ENCODE measurements at places on chromosomes 11 and 22. TPM values are rescaled to one million over a fixed set of nuclear protein-coding genes. Genes with fewer than 3 reads are reported as not detected.

The RFPL1 gene
- not detected for total RNA-seq

The POTEH gene
- not detected for total RNA-seq

The HMOX1 gene
- 71.6 TPM for total RNA-seq

The LSP1 gene
- total RNA-seq = not detected

The OR6Q1 gene
- total RNA-seq = not detected

The OR4A15 gene
- not detected for total RNA-seq

The PDE3B gene
- not detected for total RNA-seq

The AKIP1 gene
- 49.6 TPM for total RNA-seq

GRCh38 chr11:70036971-70037882 lies 40.9 kb upstream of the ANO1 start:
- no peak overlapping the region for H3K27ac ChIP-seq
- peaks cover 13% of the 10 kb centered on the region for H3K27me3 ChIP-seq
- H3K36me3 ChIP-seq = no peaks in the 10 kb centered on the region
- no peaks in the 10 kb centered on the region for H3K4me1 ChIP-seq
- no peak for DNase-seq

- H3K27ac ChIP-seq = no peak overlapping the region
- DNase-seq = no peak
- H3K4me1 ChIP-seq = peaks cover 15% of the 10 kb centered on the region
These were observed 89.5 kb downstream of the BMAL1 start for GRCh38 chr11:13367115-13367514.

DNA sequence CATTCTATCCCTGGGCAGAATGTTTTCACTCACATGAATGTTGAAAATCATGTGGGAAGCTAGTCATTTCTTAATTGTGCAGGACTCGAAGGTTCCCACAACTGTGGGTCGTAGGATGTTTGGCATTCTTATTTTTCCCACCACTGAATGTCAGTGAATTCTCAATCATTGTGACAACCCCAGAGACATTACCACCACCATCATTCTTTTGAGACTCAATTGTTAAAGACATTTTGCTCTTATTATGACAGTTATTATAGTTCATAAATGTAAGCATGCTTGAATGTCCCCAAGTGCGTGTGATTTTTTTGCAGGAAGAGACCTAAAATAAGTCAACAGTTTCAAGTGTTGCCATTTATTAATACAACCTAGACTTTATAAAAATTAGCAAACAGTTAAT lies 19.0 kb downstream of the PACS1 start:
- H3K27ac ChIP-seq = no peak overlapping the region
- DNase-seq = no peak
- H3K4me1 ChIP-seq = peaks cover 17% of the 10 kb centered on the region
- no peak overlapping the region for H3K4me3 ChIP-seq

DNA sequence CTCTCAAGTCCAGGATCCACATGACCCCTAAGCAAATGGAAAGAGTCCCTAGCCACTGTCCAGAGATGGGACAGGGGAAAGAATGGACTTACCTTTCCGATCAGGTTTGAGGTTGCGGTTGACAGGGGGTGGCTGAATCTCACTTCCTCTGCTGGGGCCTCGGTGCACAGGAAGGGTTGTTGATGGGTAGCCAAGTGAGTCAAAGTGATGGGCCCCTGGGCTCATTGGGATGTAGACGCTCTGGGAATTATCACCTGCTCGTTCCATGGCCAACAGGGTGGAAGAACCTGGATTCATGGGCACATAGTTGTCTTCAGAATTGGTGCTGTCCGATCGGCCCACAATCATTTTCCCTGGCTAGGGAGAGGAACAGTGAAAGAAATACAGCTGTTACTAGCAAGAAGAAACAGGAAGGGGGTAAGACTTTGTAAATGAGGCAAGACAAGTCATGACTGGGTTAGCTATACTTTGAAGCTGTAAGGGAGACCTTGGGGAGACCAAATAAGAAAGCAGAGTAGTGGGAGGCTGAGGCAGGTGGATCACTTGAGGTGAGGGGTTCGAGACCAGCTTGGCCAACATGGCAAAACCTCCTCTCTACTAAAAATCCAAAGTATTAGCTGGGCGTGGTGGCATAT lies 34.7 kb downstream of the USP35 start:
- H3K27me3 ChIP-seq = no peaks in the 10 kb centered on the region
- H3K36me3 ChIP-seq = no peaks in the 10 kb centered on the region
- DNase-seq = no peak
- no peaks in the 10 kb centered on the region for H3K4me1 ChIP-seq
- H3K4me3 ChIP-seq = no peak overlapping the region
- H3K27ac ChIP-seq = no peak overlapping the region

GRCh38 chr11:126284829-126285228 lies 1.9 kb downstream of the TIRAP start:
- no peaks in the 10 kb centered on the region for H3K36me3 ChIP-seq
- no peak overlapping the region for H3K27ac ChIP-seq
- peaks cover 14% of the 10 kb centered on the region for H3K4me1 ChIP-seq
- no peak overlapping the region for H3K4me3 ChIP-seq

DNA sequence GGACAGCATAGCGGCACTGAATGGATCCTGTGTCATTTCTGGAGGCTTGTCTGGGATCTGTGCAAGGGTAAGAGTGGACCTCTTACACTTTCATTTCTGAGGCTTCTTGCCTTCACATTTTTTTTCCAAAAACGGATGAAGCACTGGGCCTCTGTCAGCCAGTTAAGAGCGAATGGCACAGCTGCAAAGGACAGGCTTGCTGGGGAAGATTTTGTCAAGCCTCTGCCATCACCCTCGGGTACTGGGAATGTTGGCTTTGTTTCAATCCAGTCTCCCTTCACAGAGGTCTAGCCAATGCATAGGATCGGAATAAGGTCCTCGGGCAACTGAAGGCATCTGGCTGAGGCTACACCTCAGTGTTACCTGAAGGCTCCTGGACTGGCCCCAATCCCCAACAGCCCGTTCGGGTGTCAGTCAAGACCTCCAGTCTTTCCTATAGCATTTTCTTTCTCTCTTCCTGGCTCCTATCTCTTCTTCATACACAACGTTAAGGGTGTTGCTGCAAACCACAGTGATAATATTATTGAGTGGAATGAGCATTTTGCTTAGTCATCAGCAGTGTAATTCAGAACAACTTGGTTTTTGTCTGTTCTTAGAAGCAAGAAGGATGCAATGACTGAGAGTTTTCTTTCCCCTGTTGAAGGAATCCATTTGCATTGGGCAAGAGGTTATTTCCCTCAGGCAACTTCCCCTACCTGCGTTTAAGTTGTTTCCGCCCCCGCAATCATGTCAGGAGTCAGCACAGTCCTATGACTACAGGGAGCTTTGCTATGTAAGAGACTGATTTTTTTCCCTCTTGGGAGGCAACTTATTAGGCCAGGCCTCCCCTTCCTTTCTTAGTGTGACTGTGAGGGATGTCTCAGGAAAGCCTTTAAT lies 22.8 kb downstream of the NPAT start:
- peak overlapping the region; percentile 61 for H3K27ac ChIP-seq
- H3K27me3 ChIP-seq = no peaks in the 10 kb centered on the region
- peaks cover 22% of the 10 kb centered on the region for H3K36me3 ChIP-seq
- no peak overlapping the region for H3K4me3 ChIP-seq
- peak; percentile 66 for DNase-seq

DNA sequence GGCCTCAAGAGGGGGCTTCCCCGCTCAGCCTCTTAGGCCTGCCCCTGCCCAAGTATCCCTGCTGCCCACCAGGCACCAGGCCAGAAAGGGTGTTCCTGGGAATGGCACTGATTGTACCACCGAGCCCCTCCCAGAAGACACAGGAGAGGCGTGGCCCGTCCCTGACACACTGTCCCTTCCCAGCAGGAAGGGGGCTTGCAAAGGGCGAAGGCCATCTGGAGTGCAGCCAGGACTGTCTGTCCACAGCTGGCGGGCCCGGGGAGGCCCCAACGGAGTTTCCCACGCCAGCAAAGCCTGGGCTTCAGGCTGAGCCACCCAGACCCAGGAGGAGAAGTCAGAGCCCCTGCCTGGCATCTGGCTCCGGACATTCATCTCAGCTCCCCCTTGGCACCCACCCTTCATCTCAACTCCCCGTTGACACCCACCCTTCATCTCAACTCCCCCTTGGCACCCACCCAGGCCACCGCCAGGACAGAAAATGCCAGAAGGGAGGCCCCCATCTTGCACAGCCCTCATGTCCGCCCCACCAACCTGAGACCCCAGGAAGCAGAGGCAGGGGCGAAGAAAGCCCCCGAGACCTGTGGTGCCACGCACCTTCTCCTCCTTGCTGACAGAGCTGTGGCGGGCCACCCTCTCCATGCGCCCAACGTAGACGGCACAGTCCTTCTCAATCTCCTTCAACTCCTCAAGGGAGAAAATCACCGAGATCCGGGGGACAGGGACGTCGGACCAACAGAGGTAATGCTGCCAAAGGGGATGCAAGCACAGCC lies 19.4 kb downstream of the TUBGCP6 start:
- no peak overlapping the region for H3K4me3 ChIP-seq
- no peaks in the 10 kb centered on the region for H3K27me3 ChIP-seq
- no peak overlapping the region for H3K27ac ChIP-seq
- no peaks in the 10 kb centered on the region for H3K4me1 ChIP-seq
- H3K36me3 ChIP-seq = no peaks in the 10 kb centered on the region

- no peaks in the 10 kb centered on the region for H3K36me3 ChIP-seq
- peak; percentile 95 for DNase-seq
- H3K27ac ChIP-seq = peak overlapping the region; percentile 100
- no peaks in the 10 kb centered on the region for H3K27me3 ChIP-seq
- H3K4me3 ChIP-seq = peak overlapping the region; percentile 61
These were observed 90.4 kb upstream of the PARVA start for GRCh38 chr11:12287009-12287373.

DNA sequence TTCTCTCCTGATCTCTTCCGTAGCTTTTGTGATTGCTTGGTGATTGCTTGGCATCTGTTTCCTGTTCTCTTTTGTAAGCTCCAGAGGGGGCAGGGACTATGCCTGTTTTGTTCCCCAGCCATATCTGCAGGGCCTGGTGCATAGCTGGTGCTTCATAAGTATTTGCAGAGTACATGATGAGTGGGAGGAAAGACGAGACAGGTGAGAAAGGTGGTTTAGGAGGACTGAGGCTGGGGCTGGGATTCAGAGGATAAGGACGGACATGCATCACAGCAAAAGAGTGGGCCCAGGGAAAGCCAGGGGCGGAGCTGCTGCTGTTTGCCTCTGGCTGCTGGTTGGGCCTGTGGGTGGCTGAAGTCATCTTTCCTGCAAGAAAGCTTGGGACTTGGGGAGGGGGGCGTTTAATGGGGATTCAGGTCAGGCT lies 62.4 kb downstream of the DSCAML1 start:
- no peak overlapping the region for H3K4me3 ChIP-seq
- no peak for DNase-seq
- H3K36me3 ChIP-seq = no peaks in the 10 kb centered on the region

GRCh38 chr22:35892192-35892591 lies 136.4 kb downstream of the RBFOX2 start:
- peak overlapping the region; percentile 59 for H3K27ac ChIP-seq
- peak; percentile 90 for DNase-seq
- peak overlapping the region; percentile 9 for H3K4me3 ChIP-seq
- no peaks in the 10 kb centered on the region for H3K36me3 ChIP-seq

DNA sequence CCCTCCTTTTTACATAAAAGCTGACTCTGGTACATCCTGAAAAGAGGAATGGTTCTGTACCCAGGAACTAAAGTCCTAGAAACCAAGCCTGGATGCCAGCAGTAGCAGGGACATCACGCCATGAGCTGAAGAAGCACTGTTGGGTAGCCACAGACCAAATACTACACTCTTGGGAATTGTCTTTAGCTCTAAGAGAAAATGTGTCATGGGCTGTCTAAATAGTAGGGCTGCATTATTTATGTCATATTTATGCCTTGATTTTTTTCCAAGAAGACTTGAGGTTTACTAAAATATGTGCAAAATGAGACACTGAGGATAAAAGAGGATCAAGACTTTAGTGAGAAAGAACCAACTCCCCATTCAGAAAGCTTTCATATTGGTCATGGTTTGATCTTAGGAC lies 213.6 kb downstream of the RAB38 start:
- no peak overlapping the region for H3K4me3 ChIP-seq
- no peaks in the 10 kb centered on the region for H3K27me3 ChIP-seq
- DNase-seq = no peak
- H3K36me3 ChIP-seq = no peaks in the 10 kb centered on the region

- H3K4me1 ChIP-seq = no peaks in the 10 kb centered on the region
- no peak for DNase-seq
- H3K36me3 ChIP-seq = no peaks in the 10 kb centered on the region
- H3K27me3 ChIP-seq = peaks cover 72% of the 10 kb centered on the region
These were observed 79.9 kb upstream of the SYT13 start for GRCh38 chr11:45365961-45366618.

DNA sequence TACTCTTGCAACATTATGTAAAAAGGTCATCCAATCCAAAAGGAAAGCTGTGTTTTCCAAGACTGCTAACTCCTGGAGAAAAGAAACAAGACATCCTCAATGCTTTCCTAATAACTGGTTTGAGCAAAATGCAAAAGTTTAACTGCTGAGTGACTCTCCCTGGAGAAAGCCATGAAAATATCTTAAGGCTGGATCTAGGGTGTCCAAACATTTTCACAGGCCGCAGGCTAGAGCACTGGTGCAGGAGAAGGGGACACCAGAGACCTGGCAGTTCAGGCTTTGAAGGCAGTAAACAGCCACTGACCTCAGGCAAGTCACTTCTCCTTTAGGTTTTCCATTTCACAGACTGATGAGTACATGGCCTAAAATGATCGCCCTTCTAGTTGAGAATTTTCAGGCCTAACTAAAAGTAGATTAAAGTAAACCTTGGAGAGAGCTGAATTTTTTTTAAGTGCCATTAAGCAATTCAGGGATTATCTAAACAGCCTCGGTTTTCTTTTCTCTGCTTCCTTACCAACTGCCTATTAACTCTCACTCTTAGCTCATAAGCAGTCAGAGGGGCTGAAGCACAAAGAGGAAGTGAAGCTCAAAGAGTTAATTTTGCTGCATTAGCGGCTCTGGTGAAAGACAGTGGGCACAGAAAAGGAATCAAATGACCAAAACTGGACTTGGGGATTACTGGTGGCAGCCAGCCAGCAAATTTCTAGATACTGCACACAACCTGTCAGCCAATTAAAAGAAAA lies 2.3 kb downstream of the CHKA start:
- DNase-seq = no peak
- no peaks in the 10 kb centered on the region for H3K4me1 ChIP-seq
- no peak overlapping the region for H3K4me3 ChIP-seq

DNA sequence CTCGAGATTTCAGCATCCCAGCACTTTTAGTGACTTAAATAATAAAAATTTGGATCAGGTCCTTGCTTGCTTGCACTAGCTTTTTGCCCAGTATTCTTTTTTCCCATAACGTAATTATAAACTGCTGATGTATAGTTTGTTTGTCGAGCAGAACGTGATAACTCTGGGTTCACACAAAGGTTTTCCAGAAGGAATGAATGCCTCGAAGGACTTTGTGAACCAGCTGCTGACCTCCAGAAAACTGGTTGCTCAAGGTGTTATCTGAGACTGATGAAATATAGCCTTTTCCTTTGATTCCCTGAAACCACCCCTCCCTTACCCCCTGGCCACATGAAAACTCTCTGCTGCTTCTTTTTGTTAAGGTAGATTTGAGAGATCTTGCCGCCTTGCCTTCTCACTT lies 229.1 kb upstream of the CARD18 start:
- H3K36me3 ChIP-seq = no peaks in the 10 kb centered on the region
- H3K4me1 ChIP-seq = no peaks in the 10 kb centered on the region
- no peak for DNase-seq
- no peak overlapping the region for H3K27ac ChIP-seq
- H3K4me3 ChIP-seq = no peak overlapping the region

Measured in GM23248 (cell line).